ENCODE measurements at places on chromosomes 1 and 21. TPM values are rescaled to one million over a fixed set of nuclear protein-coding genes. Genes with fewer than 3 reads are reported as not detected.

- no peaks in the 10 kb centered on the region for H3K36me3 ChIP-seq
- H3K27ac ChIP-seq, result no peak overlapping the region
- H3K27me3 ChIP-seq, result no peaks in the 10 kb centered on the region
- H3K4me3 ChIP-seq, result no peak overlapping the region
- DNase-seq, result no peak
These were observed 9.5 kb downstream of the CTSK start for GRCh38 chr1:150798525-150798924.

DNA sequence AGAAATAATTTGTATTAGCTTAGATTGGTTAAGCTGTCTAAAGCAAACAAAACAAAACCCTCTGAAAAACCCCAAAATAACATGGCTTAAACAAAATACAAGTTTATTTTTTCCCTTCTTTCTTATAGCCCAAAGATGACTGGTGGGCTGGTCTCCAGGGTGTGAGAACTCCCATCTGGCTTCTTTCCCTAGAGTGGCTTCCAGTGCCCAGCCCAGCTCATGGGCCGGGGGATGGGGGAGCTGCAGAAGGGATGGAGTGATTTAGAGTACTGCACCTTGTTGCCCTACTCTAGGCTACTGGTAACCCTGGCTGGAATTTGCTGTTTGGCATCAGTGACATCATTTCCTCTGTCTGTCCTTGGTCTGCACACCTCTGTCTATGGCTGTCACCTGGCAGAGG, 223.0 kb downstream of the PBX1 start:
- no peak for DNase-seq
- H3K4me3 ChIP-seq, result no peak overlapping the region
- H3K4me1 ChIP-seq, result peaks cover 1% of the 10 kb centered on the region
- H3K27ac ChIP-seq, result no peak overlapping the region
- H3K36me3 ChIP-seq, result no peaks in the 10 kb centered on the region

DNA sequence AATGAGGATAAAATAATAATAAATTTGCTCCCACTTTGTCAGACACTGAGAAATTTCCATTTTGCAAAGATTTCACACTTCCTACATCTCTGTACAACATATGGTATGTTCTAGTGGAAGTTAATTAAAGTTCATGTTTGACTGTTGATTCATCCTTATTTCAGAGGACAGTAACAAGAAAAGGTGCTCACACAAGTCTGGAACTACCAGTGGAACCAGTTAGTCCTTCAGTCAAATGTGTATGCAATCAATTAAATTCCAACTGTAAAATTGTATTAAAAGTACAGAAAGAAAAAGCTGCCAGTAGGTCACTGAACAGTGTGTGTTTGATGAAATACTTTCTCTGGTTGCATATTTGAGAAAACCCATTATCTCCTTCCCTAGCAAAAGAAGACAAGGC, 496.0 kb upstream of the PKN2 start:
- no peak overlapping the region for H3K27ac ChIP-seq
- no peaks in the 10 kb centered on the region for H3K27me3 ChIP-seq
- H3K36me3 ChIP-seq, result no peaks in the 10 kb centered on the region
- H3K4me3 ChIP-seq, result no peak overlapping the region

FCRL1 gene
- not detected for total RNA-seq

REN gene
- total RNA-seq, result 3.1 TPM

All from PC-3 (cell line).